ENCODE measurements at places on chromosomes 7 and 10. TPM values are rescaled to one million over a fixed set of nuclear protein-coding genes. Genes with fewer than 3 reads are reported as not detected.
A peak's percentile ranks its signal among the peaks of the same experiment; 100 is the strongest.

DNA sequence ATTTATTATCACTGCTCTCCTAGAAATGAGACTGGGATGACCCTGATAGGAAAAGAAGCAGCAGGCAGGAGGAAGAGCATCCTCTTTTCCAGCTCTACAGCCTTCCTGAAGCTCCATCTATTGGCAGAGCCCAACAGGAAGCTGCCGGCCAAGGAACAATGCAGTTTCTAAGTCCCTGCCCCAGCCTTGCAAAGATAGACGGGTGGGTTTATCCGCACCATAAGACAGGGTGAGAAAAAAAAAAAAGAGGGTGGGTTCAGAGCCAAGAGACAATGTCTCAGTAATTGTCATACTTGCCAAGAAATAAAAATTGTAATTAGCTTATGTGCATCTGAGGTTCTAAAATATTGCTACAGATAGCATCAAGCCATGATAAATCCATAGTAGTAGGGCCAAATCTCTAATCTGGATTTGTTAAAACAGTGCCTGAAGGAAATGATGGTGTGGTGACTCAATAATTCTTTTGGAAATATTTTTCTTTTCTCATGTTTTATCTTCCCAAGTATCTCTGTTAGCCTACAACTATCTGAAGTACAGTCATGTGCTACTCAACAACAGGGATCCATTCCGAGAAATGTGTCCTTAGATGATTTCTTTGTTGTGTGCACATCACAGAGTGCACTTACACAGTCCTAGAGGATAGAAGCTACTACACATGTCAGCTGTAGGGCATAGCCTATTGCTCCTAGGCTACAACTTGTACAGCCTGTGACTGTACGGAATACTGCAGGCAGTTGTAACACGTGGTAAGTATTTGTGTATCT, 242.9 kb upstream of the CXCL12 start:
- no peak for DNase-seq

DNA sequence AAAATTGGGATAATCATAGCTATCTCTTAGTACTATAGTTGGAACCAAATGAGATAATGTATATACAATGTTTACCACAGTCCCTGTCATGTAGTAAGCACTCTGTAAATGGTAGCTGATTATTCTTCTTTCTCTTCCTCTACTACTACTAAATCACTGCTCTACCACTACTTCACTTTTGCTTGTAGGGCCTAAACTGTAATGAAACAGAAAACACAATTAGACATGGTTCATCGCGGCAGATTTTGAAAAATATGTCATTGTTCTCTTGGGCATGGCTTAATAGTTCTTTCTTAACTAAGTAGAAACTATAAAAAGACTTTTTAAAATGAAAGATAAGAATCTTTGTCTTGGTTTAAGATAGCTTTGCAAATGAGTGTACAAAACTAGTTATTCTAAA, 34.9 kb downstream of the R3HCC1L start:
- no peak for DNase-seq

DNA sequence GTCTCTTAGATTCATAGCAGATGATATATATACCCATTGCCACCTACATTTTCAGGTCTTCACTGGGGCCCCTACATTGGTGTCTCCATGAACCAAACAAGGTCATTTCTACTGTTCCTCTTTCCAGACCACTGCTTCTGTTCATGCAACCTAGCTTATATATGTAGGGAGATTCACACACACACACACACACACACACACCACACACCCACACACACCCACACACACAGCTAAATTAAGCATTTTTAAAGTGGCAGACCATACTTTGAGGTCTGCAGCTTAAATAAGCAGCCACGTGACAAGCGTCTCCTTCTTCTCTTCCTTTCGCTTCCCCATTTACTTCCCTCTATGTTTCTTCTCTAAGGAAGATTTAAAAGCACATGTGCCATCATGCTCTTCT, 70.0 kb upstream of the CC2D2B start:
- DNase-seq: no peak

GRCh38 chr7:37211097-37211880, 237.4 kb downstream of the ELMO1 start:
- DNase-seq: peak; percentile 90

GRCh38 chr10:7610651-7611389, 55.9 kb downstream of the ITIH5 start:
- peak; percentile 66 for DNase-seq

SLC13A4 gene
- total RNA-seq: 1.1 TPM

DNA sequence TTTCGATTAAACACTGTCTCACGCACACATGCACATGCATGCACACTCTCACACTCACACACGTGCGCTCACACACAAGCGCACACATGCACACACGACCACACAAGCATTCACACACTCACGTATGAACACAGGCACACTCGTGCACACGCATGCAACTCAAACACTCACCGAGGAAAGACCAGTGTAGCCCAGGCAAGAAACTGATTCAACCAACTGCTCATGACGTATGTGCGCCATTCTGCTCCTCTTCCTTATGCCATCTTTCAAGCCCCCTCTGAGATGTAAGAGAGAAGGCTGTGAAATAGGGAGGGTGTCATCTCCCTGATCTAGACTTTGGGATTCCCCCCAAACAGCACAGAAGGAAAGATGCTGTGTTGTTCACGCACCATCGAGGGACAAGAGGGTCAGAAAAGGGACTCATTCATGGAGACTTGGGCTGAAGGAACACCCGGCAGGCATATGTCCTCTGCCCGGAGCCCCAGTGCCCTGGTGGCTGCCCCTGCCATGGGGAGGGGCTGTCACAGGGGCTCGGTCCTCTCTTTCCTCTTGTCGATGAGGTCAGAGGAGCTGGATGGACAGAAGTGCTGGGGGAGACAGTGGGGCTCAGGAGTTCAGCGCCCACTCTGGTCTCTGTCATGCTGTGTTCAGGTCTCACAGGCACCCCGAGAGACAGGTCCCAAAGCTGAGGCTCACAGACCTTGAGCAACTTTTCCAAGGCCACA, 130.1 kb upstream of the SHH start:
- peak; percentile 45 for DNase-seq

- DNase-seq: no peak
These were observed 13.9 kb downstream of the MICALL2 start for GRCh38 chr7:1445341-1445740.

- no peak for DNase-seq
These were observed 21.5 kb upstream of the CALD1 start for GRCh38 chr7:134757938-134758337.

- DNase-seq: no peak
These were observed 842 bp downstream of the KBTBD2 start for GRCh38 chr7:32890793-32891042.

GRCh38 chr7:30548845-30549244, 44.2 kb upstream of the GGCT start:
- peak; percentile 66 for DNase-seq

DNA sequence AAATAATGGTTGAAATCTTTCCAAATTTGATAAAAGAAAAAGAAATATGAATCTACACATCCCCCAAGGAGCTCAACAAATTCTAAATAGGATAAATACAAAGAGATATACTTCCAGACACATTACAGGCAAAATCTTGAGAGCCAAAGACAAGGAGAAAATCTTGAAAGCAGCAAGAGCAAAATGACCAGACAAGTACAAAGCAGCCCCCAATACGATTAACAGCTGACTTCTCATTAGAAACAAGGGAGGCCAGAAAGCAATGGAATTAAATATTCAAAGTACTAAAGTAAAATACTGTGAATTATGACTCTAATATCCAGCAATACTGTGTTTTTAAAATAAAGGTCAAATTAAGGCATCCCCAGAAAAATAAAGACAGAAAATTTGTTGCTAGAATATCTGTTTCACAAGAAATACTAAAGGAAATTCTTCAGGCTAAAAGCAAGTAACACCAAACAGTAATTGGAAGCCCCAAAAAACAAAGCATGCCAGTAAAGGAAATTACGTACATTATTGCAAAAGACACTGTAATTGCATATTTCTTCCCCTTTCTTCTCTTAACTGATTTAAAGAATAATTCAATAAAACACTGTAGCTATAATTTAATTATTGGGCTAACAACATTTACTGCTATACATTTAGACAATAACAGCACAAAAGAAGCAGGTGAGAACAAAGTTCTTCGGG, 36.4 kb downstream of the ZNF438 start:
- DNase-seq: no peak

GRCh38 chr10:124728830-124729661, 15.1 kb downstream of the FAM53B start:
- DNase-seq: no peak

HYCC1 gene
- 9.0 TPM for total RNA-seq

Measured in lower leg skin (tissue), 4 donors.